ENCODE measurements at places on chromosomes 16 and 17.

- DNase-seq: no peak
Observed at GRCh38 chr17:72342627-72343527, 222.1 kb downstream of the SOX9 start.

- DNase-seq: no peak
Observed at GRCh38 chr16:28298511-28298878, 6.2 kb downstream of the SBK1 start.

DNA sequence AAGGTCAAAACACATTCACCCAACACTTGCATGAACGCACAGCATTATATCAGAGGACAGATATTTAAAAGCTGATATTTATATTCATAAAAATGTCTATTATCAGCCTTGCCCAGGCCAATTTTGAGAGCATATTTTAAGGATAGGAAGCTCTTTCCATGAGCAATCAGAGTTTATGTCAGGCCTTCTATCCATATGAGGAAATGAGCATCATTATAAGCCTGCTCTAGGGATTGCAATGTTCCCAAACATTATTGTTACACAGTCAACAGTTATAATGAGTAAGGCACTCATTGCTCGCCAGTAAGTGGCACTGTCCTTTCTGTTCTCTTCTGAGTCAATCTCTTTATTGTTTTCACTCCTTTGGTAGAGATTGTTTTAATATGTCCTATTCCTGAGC, 37.7 kb upstream of the DYNLRB2 start:
- DNase-seq: no peak

DNA sequence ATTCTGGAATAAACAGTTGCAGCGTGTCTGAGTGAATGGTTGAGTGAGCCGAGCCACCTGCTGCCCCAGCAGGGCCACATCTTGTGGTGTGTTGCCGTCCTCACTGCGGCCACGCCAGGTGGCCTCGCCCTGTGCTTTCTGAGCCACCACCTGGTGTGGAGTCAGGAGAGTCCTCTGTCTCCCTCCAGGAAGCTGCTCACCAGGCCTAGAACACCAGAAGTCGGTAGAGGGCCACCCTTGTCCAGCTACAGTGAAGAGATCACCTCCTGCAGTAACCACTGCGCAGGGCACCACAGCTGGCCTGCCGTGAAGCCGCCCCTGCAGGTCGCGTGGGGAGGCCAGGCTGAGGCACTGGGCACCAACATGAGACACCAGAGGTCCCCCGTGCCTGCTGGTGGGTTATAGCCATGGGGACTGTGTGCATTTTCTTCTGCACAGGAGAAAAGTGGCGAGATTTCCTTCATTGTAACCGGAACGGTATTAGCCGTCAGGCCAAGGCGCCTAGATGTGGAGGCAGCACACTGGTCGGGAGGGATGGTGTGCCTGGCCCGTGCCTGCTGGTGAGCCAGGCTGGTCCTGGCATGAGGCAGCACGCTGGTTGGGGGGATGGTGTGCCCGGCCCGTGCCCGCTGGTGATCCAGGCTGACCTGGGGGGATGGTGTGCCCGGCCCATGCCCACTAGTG, 28.9 kb upstream of the FOXK2 start:
- DNase-seq: no peak

DNA sequence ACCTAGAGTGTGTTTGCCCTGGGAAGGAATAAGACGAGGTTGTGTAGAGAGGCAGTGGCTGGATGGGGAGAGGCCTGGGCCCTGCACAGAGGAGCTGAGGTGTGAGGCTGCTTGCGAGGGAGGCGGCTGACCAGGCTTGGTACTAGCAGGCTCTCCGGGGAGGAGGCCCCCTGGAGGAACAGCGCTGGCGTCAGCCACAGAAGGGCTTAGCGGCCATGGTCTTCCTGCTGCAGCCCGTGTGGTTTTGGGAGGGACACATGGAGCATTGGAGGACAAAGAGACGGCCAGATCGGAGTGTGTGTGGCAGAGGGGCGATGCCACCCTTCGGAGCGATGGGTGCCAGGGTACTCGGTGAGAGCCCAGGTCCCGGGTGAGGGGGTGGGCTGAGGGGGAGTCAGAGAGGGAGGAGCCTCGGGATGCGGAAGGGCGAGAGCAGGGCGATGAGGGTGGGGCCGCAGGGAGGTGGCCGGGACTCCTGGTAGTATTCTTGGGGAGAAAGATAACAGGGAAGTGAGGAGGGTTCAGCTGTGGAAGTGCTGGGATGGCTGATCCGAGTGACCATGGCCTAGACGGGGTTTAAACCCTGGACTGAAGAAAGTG, 8.3 kb downstream of the BANP start:
- DNase-seq: no peak

DNA sequence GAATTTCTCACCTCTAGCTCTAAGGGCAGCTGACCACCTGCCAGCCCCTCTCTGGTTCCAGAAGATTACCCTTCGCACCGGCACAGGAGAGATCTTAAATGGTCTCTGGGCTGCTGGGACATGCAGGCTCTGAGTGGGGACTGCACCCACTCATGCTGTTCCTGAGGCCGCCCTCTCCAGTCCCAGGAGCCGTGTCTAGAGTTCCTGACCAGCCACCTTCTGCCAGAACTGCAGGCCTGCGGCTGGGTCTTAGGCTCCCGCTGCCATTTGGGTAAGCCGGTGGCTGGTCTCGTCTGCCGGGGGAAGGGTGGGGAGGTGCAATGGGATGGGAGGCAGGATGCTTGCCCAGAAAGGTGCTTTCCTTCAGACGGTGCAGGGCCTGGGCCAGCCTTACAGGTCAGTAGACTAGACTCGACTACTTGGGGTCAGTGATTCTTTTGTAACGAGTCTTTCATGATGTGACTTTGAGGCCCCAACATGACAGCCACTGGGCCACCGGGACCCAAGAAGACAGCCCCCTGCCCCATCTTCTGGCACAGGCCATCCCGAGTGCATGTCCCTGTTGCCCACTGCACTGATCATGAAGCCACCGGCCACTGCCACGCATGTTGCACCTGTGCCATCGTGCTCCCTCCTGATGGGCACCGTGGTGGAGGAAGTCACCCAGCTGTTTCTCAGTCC, 26.4 kb downstream of the B9D1 start:
- no peak for DNase-seq

DNA sequence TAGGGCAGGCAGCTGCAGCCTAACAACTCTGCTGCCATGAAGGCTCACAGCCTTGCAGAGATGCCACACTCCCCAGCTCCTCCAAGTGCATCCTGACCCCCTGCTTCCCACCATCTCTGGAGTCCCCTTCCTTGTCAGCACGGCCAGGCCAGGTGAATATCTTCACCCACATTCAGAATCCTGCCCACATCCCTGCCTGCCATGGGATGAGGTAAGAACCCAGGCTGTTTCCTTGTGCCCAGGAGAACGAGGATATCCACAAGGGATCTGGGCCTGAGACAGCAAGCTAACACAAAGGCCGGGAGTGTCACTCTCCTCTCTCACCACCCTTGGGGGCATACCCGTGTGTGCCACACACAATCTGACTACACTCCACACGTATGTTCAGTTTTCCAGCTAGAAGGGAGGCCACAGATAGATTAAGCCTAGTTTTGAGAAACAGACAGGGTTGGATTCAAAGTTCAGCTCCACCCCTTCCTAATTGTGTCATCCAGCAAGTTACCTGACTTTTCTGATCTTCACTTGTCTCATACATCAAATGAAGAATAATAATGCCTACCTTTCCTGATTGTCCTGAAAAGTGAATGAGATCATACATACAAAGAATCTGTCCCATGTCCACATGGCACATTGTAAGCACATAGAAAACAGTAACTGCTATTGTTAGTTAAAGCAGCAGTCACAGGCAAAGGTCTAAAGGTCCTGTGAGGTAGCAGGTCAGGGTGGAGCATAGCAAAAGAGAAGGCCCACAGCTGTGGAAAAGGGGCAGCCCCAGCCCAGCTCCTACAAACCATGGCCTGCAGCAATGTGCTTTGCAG, 17.4 kb upstream of the SUPT4H1 start:
- no peak for DNase-seq

DNA sequence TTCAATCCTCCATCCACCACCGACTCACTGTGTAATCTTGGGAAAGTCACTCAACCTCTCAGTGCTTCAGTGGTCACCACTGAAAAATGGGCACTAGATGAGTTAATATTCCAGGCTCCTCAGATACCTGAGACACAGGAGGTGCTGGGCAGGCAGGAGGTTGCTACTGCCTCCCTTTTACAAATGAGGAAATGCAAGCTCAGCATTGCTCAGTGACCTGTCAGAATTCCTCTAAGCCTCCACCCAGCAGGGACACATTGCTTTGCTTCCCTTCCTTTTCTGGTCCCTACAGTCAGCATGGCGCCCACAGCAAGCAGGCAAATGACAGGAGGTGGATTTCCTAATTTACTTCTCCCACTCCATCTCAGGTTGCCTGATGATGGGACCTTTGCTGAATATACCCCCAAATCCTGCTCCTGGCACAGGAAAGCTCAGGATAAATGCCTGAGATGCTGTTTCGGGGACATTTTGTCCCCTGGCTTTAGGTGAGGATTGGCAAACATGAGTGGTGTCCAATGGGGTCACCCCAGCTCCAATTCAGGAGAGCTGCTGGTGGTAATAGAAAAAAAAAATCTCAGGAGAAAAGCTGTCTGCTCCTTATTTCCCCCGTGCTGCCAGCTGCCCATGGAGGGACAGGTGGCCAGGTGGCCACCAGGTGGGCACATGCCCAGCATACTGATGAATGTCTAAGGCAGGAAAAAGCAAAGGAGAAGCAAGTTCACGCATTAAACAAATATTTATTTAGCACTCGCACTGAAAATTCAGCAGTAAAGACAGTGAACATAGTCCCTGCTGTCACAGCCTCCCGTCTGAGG, 5.0 kb upstream of the KRT13 start:
- DNase-seq: no peak

- no peak for DNase-seq
Observed at GRCh38 chr17:81171941-81172340, 5.9 kb upstream of the AATK start.

DNA sequence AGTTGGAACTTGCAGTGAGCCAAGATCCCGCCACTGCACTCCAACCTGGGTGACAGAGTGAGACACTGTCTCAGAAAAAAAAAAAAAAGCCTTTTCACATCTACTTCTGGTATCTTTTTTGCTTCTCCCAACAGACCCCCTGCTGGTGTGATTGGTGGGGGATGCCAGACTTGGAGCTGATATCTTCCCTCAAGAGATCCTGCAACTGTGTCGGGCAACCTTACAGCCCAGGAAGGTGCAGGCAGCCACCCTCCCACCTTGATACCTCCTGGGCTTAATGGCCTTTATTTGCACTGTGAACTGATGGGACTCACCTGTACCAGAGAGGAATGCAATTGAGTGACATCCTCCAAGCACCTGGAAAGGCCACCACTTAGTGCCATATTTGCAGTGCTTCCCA, 142.3 kb downstream of the RGS9 start:
- no peak for DNase-seq

- DNase-seq: peak; percentile 3
Observed at GRCh38 chr16:70018254-70018653, 67.1 kb downstream of the CLEC18A start.

DNA sequence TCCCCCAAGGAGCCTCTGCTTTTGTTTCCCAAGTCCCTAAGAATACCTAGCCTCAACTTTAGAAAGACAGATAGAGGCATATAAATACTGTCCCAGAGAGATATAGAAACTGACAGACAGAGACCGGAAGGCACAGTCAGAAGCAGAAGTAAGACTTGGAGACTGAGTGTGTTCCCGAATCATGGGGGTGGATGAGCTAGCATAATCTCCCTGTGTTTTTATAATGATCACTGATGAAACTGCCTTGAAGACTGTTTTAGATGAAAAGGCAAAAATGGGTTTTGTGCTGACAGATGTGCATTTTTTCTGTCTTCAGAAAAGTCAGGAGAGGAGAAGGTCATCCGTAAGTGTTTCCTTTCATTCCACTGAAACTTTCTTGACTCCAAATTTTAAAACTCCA, 8.3 kb upstream of the PSMD3 start:
- no peak for DNase-seq

GRCh38 chr17:17844079-17844478, 7.3 kb upstream of the SREBF1 start:
- DNase-seq: no peak

GRCh38 chr17:80394629-80395216, 20.2 kb upstream of the ENDOV start:
- no peak for DNase-seq

- DNase-seq: no peak
Observed at GRCh38 chr17:27349540-27350021, 55.7 kb downstream of the WSB1 start.

- DNase-seq: no peak
Observed at GRCh38 chr17:57493171-57493570, 236.8 kb downstream of the MSI2 start.

DNA sequence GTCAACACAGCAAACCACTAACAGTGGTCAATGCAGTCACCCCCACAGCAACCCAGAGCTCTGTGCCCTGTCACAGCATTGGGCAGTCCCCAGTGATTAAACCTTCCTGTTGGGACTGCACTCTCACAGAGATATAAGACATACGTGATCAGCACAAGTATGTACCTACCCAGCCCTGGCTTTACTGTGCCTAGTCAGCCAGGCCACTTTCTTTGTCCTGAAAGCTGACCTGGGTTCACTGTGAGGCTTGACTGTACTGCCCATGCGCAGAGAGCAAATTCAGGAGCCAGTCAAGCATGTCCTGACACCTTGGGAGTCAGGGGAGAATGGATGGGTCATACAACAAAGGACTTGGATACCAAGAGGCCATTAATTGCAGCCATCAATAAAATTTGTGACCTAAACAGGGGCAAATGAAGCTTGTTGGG, 10.9 kb upstream of the TMEM170A start:
- DNase-seq: no peak

DNA sequence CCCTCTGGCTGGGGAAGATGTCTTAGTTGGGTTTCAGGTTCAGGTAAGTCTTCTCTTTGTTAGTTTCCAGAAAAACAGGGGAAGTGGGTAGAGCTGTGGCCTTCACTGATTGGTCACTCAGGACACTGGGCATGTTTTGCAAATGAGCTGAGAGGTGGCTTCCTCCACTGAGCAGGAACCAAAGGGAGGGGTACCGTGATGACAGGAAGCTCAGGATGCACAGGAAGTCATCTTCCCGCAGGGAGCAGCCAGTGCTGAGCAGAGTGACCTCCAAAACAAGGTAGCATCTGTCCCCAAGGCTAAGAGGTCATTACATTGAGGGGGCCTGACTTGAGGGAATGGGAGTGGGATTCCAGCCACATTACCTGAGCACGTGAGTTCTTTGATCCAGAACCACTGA, 5.6 kb downstream of the NT5C start:
- DNase-seq: no peak

DNA sequence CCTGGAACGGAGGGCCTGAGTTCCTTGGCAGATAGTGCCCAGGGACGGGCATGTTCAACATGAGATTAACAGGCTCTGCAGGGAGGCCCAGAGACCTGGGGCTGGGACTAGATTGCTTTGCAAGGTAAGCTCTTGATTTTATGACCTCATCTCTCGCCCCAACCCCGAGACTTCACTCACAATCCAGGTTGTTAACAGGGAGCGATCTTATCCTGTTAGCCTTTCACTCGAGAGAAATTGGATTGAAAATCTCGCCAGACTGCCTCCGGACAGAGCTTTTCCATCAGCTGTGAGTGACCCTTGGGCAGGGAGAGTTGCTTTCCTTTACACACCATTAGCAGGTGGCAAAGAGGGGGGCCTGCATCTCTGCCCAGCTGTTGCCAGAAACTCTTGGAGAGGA, 521.7 kb upstream of the EEF2KMT start:
- DNase-seq: no peak

- no peak for DNase-seq
Observed at GRCh38 chr17:44312396-44313104, 4.1 kb downstream of the RUNDC3A start.

Measured in activated CD4-positive, alpha-beta T cell treated with anti-CD3 and anti-CD28 coated beads, Interleukin-2, amount 50 U/mL, for 48 hours (primary cell).